NT2/D1 (cell line): ENCODE measurements at places on chromosomes 1 and 21.

GRCh38 chr1:39063191-39063590 lies 37.0 kb downstream of the NDUFS5 start:
- no peak for DNase-seq

DNA sequence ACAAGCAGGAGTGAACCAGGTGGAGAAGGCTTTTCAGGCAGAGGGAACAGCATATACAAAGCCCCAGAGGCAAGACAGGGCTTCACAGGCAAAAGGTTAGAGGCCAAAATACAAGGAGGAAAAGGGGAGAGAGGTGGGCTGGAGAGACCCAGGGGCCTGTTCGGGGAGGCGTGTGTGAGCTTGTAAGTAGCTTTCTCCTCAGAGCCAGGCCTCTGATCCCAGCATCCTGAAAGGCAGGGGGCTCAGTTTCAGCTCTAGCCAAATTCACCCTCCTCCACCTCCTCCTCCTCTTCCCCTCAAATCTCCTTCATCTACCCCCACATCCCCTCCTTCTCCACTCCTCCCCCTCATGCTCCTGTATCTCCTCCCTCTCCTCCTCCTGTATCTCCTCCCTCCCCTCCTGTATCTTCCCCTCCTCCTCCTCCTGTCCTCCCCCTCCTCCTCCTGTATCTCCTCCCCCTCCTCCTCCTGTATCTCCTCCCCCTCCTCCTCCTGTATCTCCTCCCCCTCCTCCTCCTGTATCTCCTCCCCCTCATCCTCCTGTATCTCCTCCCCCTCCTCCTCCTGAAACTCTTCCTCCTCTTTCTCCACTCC lies 148.6 kb downstream of the ST6GALNAC5 start:
- DNase-seq, result no peak

DNA sequence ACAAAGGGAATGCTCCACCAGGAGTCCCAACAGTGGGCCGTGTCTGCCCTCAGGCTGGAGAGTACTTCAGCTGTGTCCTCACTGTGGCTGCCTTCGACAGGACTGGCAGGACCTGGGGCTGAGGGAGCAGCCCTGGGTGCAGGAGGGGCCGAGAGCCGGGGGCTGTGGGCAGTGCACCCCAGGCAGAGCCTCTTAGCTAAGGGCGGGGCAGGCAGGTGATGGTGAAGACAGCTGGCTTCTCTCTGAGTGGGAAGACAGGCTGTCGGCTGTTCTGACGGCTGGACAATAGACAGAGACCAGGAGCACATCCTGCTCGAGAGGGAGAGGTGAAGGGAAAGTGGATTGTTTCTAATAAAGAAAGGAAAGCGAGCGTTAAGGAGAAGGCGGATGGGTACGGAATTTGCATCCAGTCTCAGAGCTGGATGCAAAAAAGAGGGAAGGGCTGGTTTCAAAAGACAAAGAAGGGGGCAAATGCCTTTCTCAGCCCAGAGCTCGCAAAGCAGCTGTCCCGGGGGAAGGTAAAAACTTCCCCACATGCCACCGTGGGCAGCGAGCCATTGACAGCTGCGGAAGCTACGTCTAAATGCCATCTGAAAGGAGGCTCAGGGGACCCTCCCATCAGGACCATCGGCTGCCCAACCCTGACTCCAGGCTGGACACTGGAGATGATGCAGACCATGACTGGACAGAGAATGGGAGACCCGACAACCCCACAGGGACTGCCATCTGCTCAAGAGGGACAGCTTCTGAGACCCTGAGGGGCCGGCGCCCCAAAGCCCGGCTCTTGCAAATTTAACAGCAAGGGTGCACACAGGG lies 92.0 kb downstream of the STUM start:
- no peak for DNase-seq

GRCh38 chr21:42276526-42277154 lies 38.6 kb downstream of the TFF3 start:
- DNase-seq, result no peak

- no peak for DNase-seq
Observed at GRCh38 chr1:21058035-21058793, 118.5 kb downstream of the EIF4G3 start.
